ENCODE measurements at places on chromosomes 13 and 19.

GRCh38 chr13:29963089-29963488 lies 112.7 kb upstream of the UBL3 start:
- no peak for DNase-seq

- no peak for DNase-seq
Measured at GRCh38 chr13:110942248-110942981, 27.5 kb upstream of the ANKRD10 start.

DNA sequence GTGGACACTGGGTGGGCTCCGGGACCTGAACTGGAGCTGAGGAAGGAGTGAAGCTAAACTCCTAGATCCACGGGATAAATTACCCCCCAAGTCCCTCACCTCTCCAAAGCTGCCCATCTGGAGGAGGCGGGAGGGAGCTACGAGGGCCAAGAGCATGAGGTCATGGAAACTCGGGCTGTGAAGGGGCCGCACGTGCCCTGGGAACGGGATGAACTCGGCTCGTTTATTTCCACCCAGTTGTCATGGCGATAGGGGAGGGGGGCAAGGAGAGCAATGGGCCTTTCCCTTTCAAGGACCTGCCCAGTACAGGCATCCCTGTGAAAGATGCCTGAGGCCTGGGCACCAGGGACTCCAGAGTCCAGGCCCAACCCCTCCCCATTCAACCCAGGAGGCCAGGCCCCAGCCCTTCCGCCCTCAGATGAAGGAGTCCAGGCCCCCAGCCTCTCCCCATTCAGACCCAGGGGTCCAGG lies 3.8 kb downstream of the PPP1R12C start:
- DNase-seq = no peak

GRCh38 chr19:1019980-1020867 lies 699 bp downstream of the TMEM259 start:
- peak; percentile 72 for DNase-seq

DNA sequence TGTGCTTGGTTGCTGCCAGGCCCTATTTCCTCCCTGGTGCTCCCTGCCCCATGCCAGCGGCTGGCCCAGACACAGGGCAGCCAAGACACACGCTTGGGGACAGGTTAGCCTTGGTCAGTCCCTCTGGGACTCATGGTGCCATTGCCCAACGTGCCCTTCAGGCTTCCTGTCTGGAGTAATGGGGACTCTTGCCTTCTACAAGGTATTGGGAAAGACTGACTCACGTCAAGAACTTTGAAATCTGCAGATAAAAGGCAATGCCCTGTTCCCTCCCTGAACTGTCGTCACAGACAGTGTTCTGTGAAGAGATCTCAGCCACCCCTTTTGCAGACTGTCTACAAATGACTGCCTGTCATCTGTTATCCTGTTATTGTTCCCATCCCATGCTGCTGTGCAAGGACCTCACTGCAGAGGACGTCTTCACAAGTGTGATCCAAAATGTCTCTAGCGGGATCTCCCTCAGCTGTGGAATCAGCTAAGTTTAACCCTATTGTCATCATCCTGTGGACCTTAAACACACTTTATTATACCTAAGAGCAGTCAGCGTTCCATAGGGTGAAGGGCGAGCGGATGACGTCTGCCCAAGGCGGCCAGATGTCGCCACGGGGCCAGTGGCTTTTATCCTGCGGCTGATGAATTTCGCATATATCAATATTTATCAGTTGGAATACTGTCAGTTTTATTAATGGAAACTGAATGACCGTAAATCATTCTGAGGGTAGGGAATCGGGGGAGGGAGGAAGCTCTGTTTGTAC lies 59.0 kb downstream of the GSX1 start:
- DNase-seq = peak; percentile 3

DNA sequence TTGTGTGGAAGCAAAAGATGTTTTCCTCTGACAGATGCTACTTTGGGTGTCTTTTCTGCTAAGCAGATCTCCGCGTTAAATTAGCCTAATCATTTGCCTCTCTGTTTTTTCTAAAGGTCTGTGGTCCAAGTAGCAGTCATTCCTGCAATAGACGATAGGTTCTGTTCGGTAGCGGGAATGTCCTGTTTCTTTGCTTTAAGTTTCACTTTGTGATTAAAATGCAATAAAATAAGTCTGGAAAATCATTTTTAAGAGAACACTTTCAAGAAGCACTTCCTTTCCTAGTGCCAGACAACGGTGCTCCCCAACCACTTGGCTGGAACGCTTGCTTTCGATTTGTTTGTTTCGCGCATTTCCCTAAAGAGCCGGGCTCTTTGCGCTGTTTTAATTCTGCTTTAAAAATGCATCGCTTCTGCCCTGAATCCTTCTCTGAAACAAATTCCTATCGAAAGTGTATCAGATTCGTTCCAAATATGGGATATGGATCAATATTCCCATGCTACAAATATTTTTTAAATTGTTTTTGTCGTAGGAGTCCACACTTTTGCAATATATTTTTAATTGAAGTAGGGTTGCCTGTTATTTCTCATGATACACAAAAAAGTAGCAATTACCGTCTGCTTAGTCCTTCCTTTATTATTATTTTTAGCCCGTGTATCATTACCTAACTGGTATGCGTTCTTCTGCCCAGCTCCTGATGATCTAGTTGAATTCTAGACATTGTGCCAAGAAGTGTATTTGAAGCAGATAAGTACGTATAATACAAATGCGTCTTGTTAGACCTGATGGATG lies 14.2 kb downstream of the ZIC2 start:
- DNase-seq = peak; percentile 24

GRCh38 chr19:19106056-19106551 lies 32.2 kb downstream of the TMEM161A start:
- no peak for DNase-seq

- DNase-seq = no peak
Measured at GRCh38 chr19:2653710-2654707, 48.5 kb downstream of the GNG7 start.

- no peak for DNase-seq
Measured at GRCh38 chr13:111404746-111405145, 84.3 kb downstream of the TEX29 start.

GRCh38 chr19:15213715-15214381 lies 13.1 kb upstream of the NOTCH3 start:
- no peak for DNase-seq

GRCh38 chr19:2231621-2232221 lies 4.4 kb downstream of the PLEKHJ1 start:
- DNase-seq = peak; percentile 36

- DNase-seq = no peak
Measured at GRCh38 chr19:19137556-19138108, 646 bp downstream of the TMEM161A start.

- DNase-seq = no peak
Measured at GRCh38 chr19:35714601-35715354, 3.0 kb upstream of the KMT2B start.

DNA sequence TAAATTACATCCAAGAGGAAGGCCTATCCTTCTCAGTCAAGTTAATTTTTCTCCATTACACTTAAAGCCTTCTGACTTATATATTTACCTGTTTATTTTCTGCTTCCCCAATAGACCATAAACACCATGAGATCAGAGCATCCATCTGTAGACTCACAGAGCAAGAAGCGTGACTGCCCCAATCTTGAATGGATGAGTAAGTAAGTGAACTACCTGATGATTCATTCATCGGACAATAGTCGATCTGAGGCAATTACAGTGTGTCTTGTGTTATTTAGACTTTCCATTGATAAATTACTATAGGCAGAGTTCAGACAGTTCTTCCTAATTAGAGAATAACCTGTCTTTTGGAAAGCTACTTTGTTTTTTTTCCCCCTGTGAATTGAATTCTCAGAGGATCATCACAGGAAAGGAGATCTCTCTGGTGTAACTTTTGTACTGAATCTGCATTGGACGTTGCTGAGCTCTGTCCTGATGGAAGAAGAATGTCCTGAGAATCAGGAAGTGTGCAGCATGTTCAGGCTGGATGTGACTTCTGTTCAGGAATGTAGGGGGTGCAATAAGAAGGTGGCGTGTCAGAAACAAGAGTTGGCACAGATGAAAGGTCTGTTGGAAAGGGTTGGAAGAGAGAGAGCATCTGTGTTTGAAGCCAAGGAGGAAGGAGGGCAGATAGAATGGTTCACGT lies 367.0 kb downstream of the NALCN start:
- no peak for DNase-seq

DNA sequence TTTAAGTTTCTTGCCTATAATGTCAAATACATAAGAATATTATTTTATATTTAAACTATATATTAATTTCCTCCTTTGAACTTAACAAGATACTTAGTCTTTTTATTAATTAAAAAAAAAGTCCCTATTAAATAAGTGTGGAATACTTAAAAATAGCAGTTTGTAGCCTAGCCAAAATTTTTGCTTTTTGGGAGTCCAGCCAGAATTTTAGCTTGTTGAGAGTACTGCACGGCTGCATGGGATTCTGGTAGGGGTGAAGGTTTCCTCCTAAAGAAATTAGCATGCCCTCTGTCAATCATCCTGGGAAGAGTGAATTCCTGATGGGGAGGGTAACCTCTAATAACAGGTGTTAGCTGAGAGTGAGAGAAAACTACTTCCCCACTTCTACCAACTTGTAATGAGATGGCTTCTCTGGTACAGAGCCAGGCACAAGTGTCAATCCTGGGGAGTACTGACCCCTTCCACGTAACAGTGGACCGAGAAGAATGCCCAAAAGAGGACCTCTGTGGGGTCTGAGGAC lies 195.7 kb downstream of the SPRY2 start:
- no peak for DNase-seq

- DNase-seq = no peak
Measured at GRCh38 chr13:102261316-102261715, 140.5 kb downstream of the FGF14 start.

GRCh38 chr13:93480553-93481106 lies 254.0 kb downstream of the GPC6 start:
- no peak for DNase-seq

- no peak for DNase-seq
Measured at GRCh38 chr19:49710372-49710951, 19.5 kb downstream of the CPT1C start.

DNA sequence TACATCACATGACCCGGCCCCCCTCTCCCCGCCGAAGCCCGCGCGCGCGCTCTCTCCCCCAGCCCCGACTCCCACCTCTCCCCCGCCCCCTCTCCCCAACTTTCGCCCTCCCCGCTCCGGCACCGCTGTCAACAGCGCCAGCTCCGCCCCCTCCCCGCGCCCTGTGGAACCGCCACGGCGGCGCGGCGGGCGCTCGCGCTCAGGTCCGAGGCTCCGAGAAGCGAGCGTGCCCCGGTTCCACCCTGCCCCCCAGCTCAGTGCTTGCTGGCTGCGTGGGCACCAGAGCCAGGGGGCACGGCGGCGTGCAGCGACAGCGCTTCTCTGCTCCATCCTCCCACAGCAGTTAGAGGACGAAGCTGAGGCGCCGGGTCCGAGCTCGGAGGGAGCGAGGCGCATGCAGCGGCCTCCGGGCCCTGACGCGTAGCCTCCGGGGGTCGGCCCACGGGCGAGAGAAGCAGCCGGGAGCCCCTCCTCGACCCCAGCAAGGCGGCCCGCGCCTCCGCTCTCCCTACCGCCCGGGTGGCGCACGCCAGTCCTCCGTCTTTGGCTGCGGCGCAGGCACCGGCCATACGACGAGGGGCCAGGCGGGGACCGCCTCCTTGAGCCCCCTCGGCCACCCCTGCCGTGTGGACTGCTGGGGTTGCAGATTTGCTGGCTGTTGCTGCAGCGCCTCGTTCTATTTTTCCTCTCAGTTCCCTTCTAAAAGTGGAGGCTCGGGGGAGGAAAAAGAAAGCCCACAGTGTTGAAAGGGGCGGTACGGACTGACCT lies 109.5 kb downstream of the KCNRG start:
- DNase-seq = peak; percentile 98

DNA sequence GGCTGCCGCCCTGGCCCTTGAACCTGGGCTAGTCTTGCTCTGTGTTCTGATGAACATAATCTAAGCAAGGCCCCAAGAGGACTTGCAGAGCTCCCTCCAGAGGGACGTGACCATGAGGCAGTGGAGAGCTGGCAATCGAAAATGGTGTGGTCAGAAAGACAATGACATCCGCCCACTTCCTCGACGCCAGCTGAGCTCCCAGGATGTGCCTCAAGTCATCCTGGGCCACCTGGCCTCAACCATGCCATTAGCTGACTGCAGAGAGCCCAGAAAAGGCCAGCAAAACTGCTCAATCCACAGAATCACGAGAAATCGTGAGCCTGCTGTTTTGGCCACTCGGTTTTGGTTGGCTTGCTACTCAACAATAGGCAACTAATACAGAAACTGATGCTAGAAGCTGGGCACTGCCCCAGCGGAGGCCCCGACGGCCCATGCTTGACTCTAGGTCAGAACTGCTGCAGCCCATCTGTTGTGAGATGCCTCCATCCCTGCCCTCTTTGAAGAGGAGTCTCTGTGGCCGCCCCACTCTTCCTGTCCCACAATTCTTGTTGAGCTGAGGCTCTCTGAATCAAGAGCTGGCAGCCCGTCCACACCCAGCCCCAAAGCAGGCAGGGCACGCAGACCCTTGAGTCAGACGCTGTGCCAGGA lies 53.3 kb downstream of the STK24 start:
- DNase-seq = no peak

DNA sequence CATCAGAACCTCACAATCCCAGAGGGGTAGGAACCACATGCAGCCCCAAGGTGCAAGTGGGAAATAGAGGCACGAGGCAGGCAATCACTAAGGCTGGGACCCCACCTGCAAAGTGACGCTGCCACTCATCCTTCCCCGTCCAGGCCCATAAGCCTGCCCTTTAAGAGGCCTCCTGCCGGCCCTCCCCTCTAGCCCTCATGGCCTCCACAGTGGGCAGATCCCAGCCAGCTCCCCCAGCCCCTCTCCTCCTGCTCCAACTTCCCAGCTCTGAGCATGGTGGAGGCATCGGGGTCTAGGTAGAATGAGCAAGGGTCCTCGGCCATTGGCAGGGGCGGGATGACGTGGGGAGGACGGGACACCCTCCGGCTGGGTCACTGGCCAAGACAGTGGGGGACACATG lies 2.7 kb downstream of the ZSCAN18 start:
- no peak for DNase-seq

DNA sequence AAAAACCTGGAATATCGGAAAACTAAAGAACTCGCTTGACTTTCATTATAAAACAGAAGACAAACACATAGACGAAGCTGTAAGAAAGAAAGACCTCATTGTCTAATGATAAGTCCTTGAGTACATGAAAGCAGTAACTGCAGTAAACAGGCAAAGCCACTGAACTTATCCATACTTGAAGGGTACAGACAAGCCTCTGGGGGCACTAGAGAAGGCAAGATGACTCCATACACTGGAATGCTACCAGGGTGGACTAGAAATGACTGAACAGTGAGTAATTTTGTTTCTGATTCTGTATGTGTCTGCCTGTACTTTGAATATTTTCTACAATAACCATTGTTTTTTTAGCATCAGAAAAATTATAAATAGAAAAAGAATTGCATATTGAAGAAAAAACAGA lies 507.9 kb downstream of the UQCRFS1 start:
- DNase-seq = no peak

- DNase-seq = no peak
Measured at GRCh38 chr13:50227361-50227760, 212.1 kb downstream of the KCNRG start.

All from suppressor macrophage (primary cell).